ENCODE measurements at places on chromosomes 7 and 10.

GRCh38 chr10:114167985-114168384 lies 6.0 kb downstream of the CCDC186 start:
- no peak for DNase-seq

- no peak for DNase-seq
These were observed 28.5 kb upstream of the HDAC9 start for GRCh38 chr7:18467011-18467410.

DNA sequence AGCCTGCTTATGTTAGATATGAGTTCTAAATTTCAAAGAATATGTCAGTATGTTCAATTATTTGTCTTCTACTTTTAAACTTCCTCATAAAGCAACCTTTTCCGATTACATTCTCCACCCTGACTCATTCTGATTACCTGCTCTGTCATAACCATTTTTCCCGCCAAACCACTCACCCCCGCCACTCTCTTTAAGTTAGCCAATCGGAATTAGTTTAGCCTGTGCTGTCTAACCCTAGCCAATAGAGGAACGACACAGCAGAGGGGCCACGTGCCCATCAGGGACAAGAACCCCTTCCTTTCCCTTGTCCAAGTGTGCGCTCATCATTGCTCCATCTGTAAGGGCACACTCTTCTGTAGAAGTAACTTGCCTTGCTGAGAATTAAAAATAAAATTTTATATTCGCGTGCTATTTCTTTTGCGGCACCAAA lies 91.4 kb downstream of the CCDC71L start:
- DNase-seq, result no peak

DNA sequence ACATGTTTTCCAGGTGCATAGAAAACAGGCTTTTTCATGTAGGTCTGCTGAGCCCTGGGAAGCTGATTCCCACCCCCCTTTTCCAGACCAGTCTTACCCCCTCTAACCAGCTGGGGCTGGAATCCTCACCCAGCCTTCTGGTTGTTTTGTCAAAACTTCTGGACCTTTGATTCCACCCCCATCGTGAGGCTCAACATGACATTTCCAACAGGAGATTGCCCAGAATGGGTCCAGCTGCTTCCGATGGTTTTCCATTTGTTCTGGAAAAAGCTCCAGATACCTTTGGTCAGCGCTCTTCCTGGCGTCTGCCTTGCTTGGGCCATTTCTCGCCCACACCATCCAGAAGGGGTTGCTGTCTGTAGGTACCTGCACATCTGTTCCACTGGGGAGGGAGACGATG lies 41.5 kb downstream of the MINDY4 start:
- DNase-seq, result no peak

GRCh38 chr10:129253161-129253864 lies 213.7 kb upstream of the MGMT start:
- no peak for DNase-seq
